ENCODE measurements at places on chromosomes 2 and 18. TPM values are rescaled to one million over a fixed set of nuclear protein-coding genes. Genes with fewer than 3 reads are reported as not detected.

COL5A2 gene
- 51.2 TPM for total RNA-seq

IL36A gene
- total RNA-seq = not detected

TMEM37 gene
- 2.8 TPM for total RNA-seq

IL36RN gene
- not detected for total RNA-seq

CTAGE1 gene
- total RNA-seq = not detected

DNA sequence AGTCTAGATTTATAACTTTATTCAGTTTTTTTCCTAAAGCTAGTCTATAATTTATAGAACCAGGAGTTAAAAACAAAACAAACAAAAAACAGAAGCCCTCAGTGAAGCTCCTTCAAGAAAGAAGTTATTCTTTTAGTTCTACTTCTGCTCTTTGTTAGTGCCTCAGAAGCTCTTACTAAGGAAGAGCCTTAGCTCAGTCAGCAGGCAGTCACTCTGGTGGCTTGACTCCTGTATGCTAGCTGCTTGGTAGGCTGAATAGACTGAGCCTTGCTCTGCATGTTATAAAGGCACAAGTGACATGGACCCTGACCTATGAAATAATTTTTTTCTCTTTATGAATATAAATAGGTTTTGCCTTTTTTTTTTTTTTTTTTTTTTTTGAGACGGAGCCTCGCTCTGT, 24.8 kb downstream of the NCOA1 start:
- DNase-seq = no peak

DNA sequence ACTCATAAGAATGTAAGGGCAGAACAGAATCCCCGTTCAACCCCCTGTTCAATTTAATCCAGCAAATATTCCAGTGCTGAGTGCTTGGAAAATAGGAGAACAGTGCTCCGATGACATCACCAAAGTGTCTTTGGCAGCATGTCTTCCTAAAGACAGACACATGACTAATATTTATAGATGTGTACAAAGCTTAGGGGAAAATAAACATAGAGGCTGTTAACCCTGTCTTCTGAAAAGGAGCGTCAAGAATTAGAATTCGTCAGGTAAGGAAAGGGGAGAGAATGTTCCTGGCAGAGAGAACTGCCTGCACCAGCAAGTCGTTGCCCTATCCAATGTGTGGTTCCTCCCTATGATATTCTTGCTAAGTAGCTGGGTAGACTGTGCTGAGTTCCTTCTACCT, 72.7 kb downstream of the PLB1 start:
- no peak for DNase-seq

DNA sequence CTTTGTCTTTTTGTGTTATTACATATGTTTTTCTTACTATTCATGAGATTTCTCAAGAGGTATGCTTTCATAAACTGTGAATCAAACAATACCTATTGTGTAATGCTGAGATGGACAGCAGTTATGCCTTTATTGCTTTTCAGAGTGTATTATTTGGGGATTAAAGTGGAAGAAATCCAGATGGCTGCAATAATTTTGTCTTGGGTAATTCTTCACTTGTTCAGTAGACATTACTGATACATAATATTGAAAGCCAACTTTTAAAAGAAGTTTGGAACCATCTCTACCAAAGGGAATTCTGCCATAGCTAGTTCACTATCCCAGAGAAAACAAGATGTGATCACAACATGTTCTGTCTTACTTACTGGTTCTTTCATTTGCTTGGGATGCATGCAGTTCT, 253.4 kb upstream of the ZSWIM2 start:
- no peak for DNase-seq

DNA sequence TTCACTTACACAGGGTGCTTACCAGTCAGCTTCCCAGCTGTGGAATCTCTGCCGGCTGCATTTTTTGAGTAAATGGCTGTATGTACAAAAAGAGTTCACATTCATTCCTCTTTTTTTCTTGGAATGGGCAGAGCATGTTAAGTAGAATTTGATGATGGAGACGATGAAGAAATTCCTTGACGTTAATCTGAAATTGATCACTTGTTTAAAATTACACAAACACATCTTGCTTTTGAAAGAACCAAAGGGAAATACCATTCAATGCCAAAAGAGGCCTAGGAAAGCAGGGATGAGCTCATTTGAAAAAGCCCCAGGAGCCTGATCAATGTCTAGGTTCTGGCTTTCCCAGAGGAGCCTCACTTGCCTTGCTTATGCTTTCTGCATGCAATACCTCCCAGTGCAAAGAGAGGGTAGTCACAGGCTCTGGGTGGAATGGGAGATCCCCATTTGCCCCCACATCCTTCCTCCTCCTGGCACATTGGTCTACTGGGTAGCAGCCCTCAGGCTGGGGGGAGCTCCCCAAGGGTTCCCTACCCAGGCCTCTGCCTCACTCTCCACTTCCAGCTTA, 12.3 kb upstream of the SMAD7 start:
- no peak for DNase-seq

DNA sequence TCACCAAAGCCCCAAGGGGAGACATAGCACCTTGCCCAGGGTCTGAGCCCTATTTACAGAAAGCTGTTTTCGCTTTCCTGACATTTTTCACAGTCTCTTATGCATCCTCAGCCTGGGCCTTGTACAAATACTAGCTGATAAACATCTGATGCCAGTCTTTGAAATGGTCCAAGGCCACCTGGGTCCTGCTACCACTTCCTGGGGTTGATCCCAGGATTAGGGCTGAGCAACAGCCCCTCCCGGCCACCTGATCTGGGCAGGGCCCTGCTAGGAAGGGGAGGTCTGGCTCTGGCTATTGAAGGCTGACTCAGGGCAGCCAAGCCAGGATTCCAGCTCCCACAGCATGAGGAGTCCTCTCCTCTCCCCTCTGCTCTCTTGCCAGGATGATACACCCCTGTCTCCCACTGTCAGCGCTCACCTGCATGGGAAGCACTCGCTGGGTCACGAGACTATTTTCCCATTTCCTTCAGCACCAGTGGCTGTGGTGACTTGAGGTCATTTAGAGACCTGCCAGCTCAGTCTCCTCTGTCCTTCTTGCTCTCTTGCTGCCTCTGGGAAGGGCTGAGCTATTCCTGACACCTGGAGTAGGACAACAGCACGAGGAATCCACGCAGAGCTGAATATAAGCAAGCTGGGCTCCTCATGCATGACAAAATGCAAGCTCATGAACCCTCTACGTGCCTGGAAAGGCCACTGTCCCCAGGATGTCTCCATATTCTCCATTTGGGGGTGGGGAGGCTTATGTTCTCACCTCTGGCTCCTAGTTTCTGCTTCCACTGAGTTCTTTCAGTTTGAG, 53.0 kb upstream of the LGALSL start:
- DNase-seq = no peak

DNA sequence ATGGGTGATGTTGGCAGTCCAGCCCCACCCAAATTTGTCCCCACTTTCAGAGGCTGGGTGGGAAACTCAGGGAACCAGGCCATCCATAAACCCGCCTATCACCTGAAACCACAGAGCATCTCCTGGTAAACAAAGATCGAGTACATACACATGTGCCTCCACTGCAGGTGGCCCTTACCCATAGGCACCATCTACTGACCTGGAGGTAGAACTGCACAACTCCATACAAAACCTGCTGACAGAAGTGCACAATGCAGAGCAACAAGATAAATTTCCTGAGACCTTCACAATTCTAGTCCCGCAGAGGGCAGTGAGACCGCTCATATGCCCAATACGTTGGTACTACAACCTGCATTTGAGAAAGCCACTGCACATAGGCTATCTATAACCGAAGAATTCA, 856.3 kb downstream of the SUCLG1 start:
- DNase-seq = no peak

- DNase-seq = no peak
These were observed 197.2 kb downstream of the MYO3B start for GRCh38 chr2:170375192-170375591.

DNA sequence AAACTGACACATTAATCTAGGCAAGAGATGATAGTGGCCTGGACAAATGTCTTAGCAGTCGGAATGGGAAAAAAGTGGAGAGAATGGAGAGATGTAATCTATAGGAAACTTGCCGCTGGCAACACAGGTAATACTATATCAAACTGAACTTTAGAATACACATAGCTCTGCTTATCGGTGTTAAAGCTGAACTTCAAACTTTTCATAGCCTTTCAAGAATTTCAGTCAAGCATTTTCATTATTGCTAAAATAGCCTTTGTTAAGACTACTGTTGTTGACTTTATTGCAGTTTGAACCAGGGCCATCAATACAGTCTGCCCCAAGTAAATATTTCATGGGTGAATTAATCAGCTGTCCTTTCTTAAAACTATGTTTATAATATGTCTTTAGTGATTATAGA, 12.9 kb upstream of the CHST9 start:
- no peak for DNase-seq

DNA sequence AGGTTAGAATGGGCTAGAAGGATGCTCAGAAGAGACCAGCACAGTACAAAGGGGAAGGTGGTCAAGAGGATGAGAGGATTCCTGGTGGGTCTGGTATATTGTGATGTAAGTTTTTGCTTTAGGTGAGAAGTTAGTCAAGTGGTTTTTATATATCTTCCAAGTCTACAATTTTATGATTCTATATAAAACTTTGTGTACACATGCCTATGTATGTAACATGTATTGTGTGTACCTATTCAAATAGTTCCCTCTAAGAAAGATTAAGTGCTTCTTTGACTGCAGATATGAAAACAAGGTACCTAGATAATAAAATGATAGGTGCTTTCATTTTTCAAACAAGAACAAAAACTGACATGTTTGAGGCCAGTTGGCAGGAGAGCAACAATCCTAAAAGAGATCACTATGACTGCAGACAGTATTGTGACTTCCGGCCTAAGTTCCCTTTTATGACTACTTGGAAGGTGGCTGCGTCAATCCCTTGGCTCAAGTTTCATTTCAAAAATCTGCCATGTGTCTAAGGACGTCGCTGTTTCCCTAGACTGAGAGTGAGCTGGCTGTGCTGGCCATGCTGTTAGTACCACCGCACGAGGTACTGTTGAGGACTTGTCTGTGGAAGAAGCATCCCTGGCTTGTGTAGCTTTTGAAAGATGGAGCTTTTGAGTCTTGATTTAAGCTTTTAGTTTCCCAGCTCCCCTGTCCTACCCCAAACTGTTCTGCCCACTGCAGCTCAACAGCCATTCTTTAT, 123.1 kb downstream of the PRPF40A start:
- peak; percentile 91 for DNase-seq

DNA sequence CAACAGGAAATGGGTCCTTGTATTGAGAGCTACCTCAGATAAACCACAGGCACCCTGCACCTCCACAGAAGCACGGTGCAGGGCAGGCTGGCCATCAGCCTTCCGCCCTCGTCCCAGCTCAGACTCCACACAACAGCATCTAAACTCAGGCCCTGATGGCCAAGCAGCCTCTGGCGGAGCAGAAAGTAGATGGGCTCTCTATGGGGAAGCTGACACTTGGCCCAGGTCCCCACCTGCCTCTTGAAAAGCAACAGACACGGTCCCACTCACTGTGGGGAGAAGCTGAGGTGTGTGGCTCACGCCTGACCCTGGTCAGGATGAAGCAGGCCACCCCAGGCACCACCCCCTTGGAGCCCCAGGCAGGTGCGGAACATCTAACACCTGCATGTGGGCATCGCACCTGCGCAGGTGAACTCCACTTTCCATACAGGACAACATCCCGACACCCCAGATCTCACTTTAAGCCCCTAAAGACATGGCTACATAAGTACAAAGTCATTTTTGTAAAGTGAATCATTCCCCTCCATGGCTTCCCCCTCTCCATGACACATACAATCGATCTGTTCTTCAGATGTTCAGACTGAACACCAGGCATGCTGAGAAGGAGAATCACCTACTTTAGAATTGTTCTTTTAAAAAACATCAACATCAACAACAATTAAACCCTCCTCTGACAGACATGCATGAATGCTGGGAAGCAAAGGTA, 208.4 kb downstream of the ZBTB7C start:
- no peak for DNase-seq

DNA sequence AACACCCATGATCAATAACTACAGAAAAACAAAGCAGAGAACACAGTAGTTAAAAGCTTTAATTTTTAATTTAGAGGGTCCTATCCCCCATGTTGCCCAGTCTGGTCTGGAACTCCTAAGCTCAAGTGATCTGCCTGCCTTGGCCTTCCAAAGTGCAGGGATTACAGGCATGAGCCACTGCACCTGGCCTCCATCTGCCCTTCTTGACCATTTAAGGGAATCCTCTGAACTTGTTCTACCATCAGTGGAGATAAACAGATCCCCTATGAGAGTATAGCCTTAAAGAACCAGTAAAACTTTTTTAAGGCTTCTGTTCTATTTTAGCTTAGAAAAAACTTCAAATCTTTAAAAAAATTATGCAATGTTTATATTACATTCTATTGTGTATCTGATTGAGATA, 13.5 kb upstream of the ATP5MC3 start:
- no peak for DNase-seq

DNA sequence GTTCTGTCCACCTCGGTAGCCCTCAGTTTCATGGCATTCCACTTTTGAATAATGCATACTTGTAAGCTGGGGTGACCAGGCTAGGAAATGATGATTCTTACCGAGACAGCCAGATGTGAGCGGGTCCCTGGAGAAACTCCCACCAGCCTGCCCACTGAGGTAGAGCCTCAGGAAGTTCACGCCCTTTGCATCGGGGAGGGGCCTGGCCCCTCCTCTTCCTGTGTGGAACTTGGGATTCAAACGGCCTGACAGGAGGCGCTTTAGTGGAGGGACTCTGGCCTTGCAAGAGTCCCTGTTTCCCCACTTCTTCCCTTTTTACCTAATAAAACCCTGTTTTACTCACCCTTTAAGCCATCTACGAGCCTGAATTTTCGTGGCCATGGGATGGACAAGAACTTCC, 44.6 kb downstream of the MRO start:
- no peak for DNase-seq

DNA sequence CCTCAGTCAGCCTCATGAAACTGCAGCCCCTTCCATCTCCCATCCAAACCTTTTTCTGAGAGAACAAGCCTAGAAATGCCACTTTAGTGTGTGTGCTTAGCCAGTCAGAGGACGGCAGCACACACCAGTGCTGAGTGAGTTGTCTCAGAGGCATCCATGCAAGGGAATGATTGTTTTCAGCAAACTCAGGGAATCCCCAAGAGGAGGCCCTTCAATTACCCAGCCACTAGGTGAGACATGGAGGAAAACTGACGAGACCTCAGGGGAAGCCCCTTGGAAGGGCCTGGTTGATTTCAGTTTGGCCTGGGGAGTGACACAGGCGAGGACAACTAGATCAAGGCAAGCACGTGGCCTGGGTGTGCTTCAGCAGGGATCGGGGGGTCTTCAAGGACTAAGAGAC, 49.7 kb downstream of the APOB start:
- DNase-seq = no peak

GRCh38 chr2:1482253-1482675, 69.0 kb downstream of the TPO start:
- DNase-seq = no peak

DNA sequence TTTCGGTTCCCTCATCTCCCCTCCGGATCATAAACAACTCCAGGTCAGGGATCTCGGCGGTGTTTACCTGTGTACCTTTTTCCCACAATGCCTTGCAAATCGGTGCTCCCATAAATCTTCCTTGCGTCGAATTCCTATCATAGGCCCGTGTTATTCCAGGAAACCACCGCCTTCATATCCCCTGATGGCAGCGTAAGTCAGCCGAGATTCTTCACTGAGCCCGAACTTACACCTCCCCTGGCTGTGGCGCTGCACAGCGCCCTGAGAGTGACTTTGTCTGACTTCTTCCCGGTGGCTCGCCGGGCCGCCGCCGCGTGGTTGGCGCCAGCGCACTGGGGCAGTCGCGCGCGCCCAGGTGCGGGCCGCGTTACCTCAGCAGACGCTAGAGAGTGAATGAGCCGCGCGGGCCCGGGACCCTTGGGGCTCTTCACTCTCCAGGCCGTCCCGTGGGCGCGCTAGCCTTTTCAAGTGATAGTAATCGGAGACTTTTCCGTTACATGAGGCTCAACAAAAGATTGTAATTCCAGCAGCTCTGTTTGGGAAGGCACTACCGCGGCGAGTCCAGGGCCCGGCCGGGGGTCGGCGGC, 101.6 kb downstream of the SPTBN1 start:
- no peak for DNase-seq
